ENCODE measurements at places on chromosomes 3 and 15.

DNA sequence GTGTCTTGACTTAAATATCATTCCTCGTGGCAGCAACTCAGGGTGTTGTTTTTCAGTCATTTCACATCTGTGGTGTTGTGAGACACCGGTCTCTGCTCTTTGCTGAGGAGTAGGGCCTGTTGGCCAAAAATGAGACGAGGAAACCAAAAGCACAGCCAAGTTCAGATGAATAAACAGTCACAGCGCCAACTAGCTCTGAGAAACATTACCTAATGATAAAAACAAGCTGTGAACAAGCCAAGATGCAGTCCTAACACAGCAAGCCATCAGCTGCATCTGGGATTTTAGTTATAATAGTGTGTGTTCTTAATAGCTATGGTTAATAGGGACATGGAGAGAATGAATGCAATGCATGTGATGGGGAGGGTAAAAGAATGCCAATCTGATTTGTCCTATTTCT lies 843.4 kb upstream of the DPPA4 start:
- DNase-seq = peak; percentile 20

- DNase-seq = no peak
These were observed 4.9 kb downstream of the DUSP7 start for GRCh38 chr3:52051444-52051843.

DNA sequence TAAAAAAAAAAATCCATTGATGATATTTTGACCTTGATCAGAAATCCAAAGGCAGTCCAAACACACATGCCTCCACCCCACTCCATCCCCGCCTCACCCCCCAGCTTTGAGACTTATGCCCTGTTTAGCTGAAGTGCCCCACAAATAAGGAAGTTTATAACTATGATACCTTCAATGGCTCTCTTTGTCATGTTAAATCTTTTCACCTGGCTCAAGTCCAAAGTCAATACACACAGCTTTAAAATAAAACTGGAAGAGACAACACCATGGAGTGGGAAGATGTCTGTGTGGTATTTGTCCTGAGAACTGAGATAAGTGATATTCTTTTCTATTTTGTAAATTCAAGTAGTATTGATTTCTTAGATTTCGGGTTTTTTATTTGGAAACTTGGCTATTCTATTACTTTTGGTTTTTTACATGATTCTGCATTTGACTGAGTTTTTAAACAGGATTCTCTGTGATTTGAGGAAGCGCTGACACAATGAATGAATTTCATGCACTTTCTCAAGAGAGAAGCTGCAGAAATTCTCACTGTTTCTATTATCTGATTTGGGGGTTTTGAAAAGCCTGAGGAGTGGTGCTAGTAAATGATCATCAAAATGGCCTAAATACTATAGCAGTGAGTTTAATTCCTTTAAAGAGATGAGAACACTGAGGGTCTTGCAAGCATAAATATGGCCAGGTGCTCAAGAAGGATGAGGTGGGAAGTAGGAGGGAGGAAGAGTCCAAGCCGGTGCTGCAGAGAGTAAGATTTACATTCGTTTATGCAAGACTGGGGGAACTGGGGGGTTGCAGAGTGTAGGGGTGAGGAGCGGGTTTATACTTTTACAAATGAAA lies 5.2 kb downstream of the FOXB1 start:
- no peak for DNase-seq

DNA sequence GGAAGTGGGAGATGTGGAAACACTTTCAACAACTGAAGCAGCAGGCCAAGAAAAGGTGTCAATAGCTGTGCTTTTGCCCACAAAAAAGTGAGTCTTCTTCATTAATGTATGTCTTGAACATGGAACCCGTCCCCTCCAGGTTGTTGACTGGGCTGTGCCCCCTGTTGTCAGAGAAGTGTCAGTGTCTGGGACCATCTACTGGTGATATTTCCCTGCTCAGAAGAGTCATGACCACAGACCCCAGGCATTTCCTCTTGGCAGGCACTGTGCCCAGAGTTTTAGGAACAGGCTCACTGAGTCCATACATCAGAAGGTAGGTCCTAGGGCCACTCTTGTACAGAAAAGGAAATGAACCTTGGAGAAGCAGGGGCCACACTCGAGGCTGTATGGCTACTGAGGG lies 54.8 kb upstream of the LARS2 start:
- DNase-seq = peak; percentile 11

- peak; percentile 72 for DNase-seq
These were observed 35.4 kb downstream of the BCL2L10 start for GRCh38 chr15:52076889-52077781.

- no peak for DNase-seq
These were observed 921.9 kb downstream of the SQOR start for GRCh38 chr15:46556559-46557379.

DNA sequence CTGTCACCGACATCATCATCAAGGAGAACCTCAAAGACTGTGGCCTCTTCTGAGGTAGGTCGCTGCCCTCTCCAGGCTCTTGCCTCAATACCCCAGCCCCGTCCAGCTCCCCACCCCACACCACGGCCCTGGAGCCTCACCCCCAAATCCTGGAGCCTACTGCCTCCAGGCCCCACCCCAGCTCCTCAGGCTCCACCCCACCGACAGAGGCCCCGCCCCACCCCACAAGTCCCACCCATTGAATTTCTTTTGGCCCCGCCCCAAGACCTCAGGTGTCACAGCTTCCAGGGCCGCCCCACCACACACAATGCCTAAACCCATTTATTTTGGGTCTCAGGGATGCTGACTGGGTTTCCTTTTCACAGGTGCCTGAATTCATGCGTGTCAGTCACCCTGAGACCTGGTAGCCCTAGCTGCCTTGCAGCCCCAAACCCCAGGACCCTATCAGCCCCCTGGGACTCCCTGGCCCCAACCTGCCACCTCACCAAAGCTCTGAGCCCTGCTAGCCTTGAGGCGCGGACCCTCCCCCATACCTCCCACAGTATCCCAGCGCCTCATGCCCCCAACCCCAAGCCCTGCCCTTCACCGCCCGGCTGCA lies 3.6 kb downstream of the GNAT1 start:
- no peak for DNase-seq

- DNase-seq = no peak
These were observed 543.0 kb downstream of the UNC13C start for GRCh38 chr15:54521206-54521605.

- DNase-seq = no peak
These were observed 77.0 kb downstream of the LRIG1 start for GRCh38 chr3:66423791-66424190.

GRCh38 chr3:100761211-100761942 lies 52.1 kb downstream of the TFG start:
- no peak for DNase-seq

- DNase-seq = no peak
These were observed 8.7 kb downstream of the FOXL2 start for GRCh38 chr3:138938056-138938876.

DNA sequence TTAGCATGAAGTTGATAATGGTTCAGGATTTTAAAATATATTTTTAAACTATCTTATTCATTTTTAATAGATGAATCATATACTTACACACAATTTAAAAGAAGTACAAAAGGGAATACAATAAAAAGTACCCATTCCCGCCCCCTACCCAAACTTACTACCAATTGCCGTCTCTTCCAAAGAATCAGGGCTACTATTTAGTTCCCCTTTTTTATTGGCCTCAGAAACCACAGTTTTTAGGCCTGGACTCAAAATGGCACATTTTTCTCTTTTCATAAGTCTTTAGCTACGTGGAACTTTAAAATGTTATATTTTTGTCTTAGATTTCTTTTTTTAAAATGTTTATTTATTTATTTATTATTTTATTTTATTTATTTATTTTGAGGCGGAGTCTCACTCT lies 18.0 kb downstream of the LRRK1 start:
- DNase-seq = no peak

DNA sequence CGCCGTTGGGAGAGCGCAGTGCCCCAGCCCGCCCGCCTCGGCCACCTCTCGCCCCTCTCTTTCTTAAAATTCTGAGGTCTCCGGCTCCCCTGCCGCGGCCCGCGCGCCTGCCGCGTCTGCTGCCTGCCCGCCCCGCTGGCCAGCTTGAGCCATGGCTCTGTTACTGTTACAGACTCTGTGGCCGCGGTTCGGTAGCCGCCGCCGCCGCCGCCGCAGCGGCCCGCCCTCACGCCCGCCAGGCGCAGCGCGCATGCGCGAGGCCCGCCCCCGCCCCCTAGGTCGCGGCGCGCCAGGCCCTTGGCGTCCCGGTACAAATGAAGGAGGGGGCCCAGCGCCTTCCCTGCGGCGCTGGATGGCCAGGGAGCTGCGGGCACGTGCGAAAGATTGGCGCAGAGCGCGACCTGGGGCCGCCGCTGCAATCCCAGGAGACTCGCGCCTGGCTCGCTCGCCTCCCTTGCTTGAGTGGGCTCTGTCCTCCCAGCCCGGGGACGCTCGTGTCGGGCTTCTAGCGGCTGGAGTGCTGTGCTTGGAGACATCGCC lies at the start of gene ONECUT1:
TSS of gene ONECUT1 (minus strand) at position 168 of the 540 bp plus-strand sequence. CDS start 452 bp downstream, outside the sequence.
- peak; percentile 48 for DNase-seq

DNA sequence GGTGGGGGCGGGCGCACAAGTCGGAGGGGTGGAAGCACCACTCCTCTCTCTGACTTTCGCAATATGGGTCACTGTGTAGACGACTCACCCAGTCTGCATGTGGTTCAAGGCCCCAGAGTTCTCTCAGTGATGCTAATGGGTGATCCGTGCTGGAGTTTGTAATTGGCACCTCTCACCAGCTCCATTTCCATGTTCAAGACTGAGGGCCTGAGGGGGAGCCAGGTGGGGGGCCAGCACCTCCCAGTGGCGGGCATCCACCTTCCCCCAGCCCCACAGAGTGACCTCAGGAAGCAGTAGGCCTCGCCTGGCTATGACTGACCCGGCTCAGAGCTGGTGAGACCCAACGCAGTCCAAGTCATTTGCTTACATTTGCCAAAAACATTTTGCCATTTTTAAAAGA lies 230.0 kb upstream of the ST8SIA2 start:
- no peak for DNase-seq

DNA sequence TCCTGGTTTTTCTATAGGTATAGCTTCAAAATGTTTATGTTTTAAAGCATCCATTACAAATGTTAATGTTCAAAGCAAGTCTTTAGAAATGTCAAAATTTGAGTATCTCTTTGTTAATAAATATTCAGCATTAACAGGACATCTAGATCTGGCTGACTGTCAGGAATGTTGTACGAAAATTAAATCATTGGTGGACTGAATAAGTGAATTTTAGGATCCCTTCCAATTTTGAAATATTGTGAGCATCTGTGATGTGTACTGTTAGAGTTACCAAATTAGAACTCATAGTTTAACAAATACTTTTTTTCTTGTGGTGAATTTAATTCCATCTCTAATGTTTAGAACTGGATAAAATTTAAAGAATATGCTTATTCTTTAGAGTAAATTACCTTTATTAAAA lies 30.1 kb upstream of the CFAP20DC start:
- no peak for DNase-seq

- DNase-seq = peak; percentile 25
These were observed 96.8 kb downstream of the SLMAP start for GRCh38 chr3:57852896-57853295.

DNA sequence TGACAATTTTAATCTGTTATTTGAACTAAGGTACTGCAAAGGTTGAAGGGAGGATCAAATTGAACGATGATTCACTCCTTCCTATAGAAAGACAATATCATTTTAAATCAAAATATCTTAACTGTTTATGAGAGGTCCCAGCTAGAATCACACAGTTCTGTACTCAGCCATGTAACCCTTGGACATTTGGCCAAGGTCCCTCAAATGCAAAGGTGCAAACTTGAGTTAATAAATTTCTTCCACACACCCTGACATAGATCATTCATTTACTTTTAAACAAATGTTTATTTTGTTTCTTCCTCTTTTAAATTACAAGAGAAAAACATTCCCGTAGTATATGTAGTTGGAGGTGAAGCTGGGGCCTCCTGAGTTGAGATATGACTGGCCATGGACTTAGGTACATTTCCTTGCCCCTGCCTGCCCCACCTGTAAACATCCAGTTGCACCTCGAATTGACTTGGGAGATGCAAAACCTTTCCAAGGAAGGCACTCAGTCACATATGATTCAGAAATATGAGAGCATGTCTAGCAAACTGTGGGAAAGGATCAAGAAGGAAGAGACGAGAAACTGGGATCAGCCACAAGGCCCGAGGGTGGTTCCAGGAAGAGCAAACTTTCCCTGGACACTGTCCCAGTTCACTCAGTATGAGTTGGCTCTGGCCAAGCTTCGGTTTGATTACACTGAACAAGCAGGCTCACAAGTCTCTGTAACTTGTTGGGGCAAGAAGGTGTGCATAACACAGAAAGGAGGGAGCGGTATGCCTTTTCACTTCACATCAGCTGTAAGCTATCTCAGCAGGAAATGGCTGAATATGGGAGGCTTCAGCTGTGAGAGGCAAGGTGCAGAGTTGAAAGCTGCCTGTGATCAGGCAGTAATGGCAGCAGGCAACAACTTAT lies 6.7 kb downstream of the TNFSF10 start:
- DNase-seq = peak; percentile 62

- DNase-seq = no peak
These were observed 67.1 kb downstream of the KCNH8 start for GRCh38 chr3:19215427-19215826.

- DNase-seq = no peak
These were observed 10.6 kb downstream of the EPB42 start for GRCh38 chr15:43210172-43210745.

- peak; percentile 71 for DNase-seq
These were observed 22.5 kb upstream of the KCNMB2 start for GRCh38 chr3:178513546-178514380.

GRCh38 chr3:55282994-55283393 lies 204.1 kb downstream of the WNT5A start:
- no peak for DNase-seq

Measured in myocyte (in vitro differentiated cells).